ENCODE measurements at places on chromosomes 16 and 17. TPM values are rescaled to one million over a fixed set of nuclear protein-coding genes. Genes with fewer than 3 reads are reported as not detected.

DNA sequence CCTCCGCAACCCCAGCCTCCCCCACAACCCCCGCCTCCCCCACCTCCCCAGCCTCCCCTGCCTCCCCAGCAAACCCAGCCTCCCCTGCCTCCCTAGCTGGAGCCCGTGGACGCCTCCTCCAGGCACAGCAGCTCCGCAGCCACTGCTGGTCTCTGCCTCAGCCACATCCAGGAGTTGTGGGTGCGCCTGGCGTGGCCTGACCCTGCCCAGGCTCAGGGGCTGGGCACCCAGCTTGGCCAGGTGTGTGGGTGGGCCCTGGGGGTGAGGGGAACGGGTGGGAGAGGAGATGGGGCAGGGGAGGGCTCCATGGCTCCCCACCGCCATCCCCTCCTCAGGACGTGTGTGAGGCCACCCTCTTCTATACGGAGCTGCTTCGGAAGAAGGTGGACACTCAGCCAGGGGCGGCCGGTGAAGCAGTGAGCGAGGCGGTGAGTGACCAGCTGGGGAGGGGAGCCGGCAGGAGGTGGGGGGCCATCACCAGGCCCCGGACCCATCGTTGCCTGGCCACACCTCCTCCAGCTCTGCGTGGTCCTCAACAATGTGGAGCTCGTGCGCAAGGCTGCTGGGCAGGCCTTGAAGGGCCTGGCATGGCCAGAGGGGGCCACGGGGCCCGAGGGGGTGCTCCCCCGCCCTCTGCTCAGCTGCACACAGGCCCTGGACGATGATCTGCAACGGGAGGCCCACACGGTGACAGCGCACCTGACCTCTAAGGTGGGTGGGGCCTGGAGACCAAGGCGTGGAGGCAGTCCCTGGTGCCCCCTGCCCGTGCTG lies 5.8 kb downstream of the TSR3 start:
- H3K27me3 ChIP-seq = no peaks in the 10 kb centered on the region
- H3K4me1 ChIP-seq = peaks cover 21% of the 10 kb centered on the region
- no peak for DNase-seq
- no peak overlapping the region for H3K4me3 ChIP-seq

DNA sequence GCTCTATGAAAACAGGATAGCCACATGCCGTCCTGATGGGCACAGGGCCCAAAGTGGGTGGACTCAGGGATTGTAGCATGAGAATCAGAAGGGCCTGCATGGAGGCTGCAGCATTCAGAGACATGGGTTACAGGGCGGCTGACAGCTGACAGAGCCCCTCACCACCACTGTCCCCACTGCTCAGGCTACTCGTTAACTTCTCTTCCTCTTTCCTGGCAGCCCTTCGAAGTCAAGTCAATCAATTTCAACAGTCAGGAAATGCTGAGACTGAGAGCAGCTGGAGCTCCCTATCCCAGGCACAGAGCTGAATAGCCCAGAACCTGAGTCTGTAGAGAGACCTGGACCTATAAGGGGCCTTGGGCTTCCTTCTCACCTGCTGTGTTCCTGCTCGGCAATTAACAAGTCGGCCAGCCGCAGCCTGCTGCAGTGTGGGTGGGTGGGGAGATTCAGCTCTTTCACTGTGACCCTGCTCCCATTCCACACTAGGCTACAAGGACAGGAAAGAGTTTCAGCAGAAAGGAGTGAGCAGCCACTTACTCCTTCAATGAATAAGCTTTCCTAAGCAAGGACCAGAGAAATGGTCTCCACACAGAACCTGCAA lies 76.9 kb downstream of the TEX14 start:
- H3K27ac ChIP-seq = no peak overlapping the region
- no peak for DNase-seq

The ADAD2 gene
- total RNA-seq = not detected

The ZPBP2 gene
- total RNA-seq = 1.7 TPM

The CHST6 gene
- total RNA-seq = 0.17 TPM

Data from B cell (primary cell).